Activated CD4-positive, alpha-beta memory T cell treated with anti-CD3 and anti-CD28 coated beads, Interleukin-2, amount 10 ng/mL, durations not matched to agents 7 days and 5 days (primary cell): ENCODE measurements at places on chromosomes 1 and 21.

- H3K36me3 ChIP-seq: no peaks in the 10 kb centered on the region
- DNase-seq: no peak
- no peak overlapping the region for H3K27ac ChIP-seq
- no peak overlapping the region for H3K4me3 ChIP-seq
- no peaks in the 10 kb centered on the region for H3K4me1 ChIP-seq
Observed at GRCh38 chr1:185966471-185966870, 232.3 kb downstream of the HMCN1 start.

- no peak overlapping the region for H3K4me3 ChIP-seq
- H3K27ac ChIP-seq: no peak overlapping the region
- no peak for DNase-seq
- H3K27me3 ChIP-seq: peaks cover 12% of the 10 kb centered on the region
- no peaks in the 10 kb centered on the region for H3K4me1 ChIP-seq
Observed at GRCh38 chr21:37348664-37349063, 17.9 kb upstream of the DYRK1A start.

GRCh38 chr1:62589321-62589720 is 8.0 kb upstream of the ANGPTL3 start:
- no peaks in the 10 kb centered on the region for H3K36me3 ChIP-seq
- no peaks in the 10 kb centered on the region for H3K27me3 ChIP-seq
- no peak for DNase-seq

- H3K27ac ChIP-seq: no peak overlapping the region
- H3K27me3 ChIP-seq: no peaks in the 10 kb centered on the region
- no peaks in the 10 kb centered on the region for H3K36me3 ChIP-seq
- DNase-seq: no peak
- no peaks in the 10 kb centered on the region for H3K4me1 ChIP-seq
Observed at GRCh38 chr1:241140670-241141069, 216.3 kb downstream of the RGS7 start.

GRCh38 chr1:55064861-55065263 is 25.5 kb downstream of the PCSK9 start:
- no peak overlapping the region for H3K27ac ChIP-seq
- H3K4me1 ChIP-seq: peaks cover 2% of the 10 kb centered on the region
- peaks cover 23% of the 10 kb centered on the region for H3K36me3 ChIP-seq
- no peak for DNase-seq
- H3K27me3 ChIP-seq: no peaks in the 10 kb centered on the region

GRCh38 chr1:81221564-81221963 is 579.2 kb upstream of the ADGRL2 start:
- no peaks in the 10 kb centered on the region for H3K27me3 ChIP-seq
- no peaks in the 10 kb centered on the region for H3K36me3 ChIP-seq
- DNase-seq: no peak
- H3K4me3 ChIP-seq: no peak overlapping the region

DNA sequence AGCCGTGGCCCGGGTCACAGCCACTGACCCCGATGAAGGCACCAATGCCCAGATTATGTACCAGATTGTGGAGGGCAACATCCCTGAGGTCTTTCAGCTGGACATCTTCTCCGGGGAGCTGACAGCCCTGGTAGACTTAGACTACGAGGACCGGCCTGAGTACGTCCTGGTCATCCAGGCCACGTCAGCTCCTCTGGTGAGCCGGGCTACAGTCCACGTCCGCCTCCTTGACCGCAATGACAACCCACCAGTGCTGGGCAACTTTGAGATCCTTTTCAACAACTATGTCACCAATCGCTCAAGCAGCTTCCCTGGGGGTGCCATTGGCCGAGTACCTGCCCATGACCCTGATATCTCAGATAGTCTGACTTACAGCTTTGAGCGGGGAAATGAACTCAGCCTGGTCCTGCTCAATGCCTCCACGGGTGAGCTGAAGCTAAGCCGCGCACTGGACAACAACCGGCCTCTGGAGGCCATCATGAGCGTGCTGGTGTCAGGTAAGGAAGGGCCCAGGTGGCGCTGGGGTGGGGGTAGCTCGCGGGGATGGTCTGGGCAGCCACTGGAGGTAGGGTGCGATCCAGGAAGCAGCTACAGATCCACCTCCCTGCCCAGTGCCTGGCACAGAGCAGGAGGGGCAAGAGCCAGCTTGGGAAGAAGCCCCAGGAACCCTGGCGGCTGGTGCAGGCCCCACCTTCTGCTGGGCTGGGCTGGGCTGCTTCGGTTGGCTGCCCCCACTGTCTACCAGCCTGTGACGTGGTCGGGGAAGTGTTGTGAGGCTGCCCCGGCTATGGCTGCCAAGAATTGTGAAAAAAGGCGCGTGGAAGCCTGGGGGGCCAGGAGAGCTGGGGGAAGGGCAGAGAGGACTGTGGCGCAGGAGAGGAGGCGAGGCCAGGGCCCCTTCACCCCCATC is 3.8 kb downstream of the CELSR2 start:
- no peak for DNase-seq
- peaks cover 6% of the 10 kb centered on the region for H3K4me1 ChIP-seq
- no peak overlapping the region for H3K27ac ChIP-seq
- H3K36me3 ChIP-seq: no peaks in the 10 kb centered on the region

DNA sequence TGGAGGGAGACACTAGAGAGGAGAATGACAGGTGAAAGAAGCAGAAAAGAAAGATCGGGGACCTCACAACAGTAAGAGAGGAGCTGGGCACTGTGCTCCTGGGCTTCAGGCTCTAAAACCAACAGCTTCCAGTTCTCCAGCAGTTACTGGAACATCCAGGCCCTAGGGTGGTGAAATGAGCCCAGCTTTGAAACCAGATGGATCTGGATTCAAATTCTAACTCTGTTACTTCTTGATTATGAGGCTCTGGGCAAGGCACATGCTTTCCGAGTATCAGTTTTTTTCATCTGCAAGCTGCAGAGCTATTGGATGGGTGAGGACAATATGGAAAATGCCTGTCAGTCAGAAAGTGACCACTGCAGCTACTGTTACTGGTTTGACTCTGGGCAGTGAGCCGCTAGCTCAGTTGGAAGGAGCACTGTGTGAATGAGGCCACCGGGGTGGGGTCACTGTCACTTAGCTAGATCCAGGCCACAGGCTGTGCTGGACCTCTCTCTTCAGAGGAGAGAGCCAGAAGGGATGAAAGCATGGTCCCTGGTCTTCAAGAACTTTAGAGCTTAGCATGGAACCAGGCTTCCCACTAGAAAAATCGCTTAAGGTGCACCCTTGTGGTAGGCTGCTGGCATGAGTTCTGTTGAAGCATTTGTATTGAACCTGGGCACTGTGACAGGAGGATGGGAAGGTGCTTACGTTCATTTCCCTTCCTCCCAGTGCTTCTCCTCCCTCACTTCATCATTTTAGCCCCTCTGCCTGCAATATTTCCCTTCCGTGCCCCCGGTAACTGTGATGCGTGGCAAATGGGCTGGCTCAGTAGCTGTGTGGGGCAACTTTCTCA is 12.2 kb downstream of the PLEKHO1 start:
- no peak overlapping the region for H3K4me3 ChIP-seq
- H3K27me3 ChIP-seq: peaks cover 2% of the 10 kb centered on the region
- H3K36me3 ChIP-seq: peaks cover 37% of the 10 kb centered on the region
- H3K27ac ChIP-seq: no peak overlapping the region

- H3K27me3 ChIP-seq: peaks cover 4% of the 10 kb centered on the region
- peak overlapping the region; percentile 100 for H3K4me3 ChIP-seq
- peaks cover 8% of the 10 kb centered on the region for H3K36me3 ChIP-seq
- H3K4me1 ChIP-seq: peaks cover 42% of the 10 kb centered on the region
Observed at GRCh38 chr1:206686478-206687249, 2.0 kb downstream of the MAPKAPK2 start.

GRCh38 chr1:223815020-223815853 is 30.5 kb downstream of the TP53BP2 start:
- peaks cover 32% of the 10 kb centered on the region for H3K36me3 ChIP-seq
- H3K4me3 ChIP-seq: no peak overlapping the region
- no peak overlapping the region for H3K27ac ChIP-seq
- H3K4me1 ChIP-seq: peaks cover 15% of the 10 kb centered on the region
- no peaks in the 10 kb centered on the region for H3K27me3 ChIP-seq

GRCh38 chr1:43706598-43707189 is 642 bp upstream of the ST3GAL3 start:
- H3K4me3 ChIP-seq: peak overlapping the region; percentile 91
- peaks cover 39% of the 10 kb centered on the region for H3K36me3 ChIP-seq
- H3K27ac ChIP-seq: peak overlapping the region; percentile 61
- peaks cover 45% of the 10 kb centered on the region for H3K4me1 ChIP-seq
- peak; percentile 26 for DNase-seq
- H3K27me3 ChIP-seq: no peaks in the 10 kb centered on the region

GRCh38 chr1:205064741-205065316 is 19.4 kb downstream of the TMEM81 start:
- no peak for DNase-seq
- H3K4me1 ChIP-seq: no peaks in the 10 kb centered on the region
- no peaks in the 10 kb centered on the region for H3K36me3 ChIP-seq
- H3K27me3 ChIP-seq: no peaks in the 10 kb centered on the region
- no peak overlapping the region for H3K27ac ChIP-seq

- no peaks in the 10 kb centered on the region for H3K4me1 ChIP-seq
- H3K4me3 ChIP-seq: no peak overlapping the region
- no peaks in the 10 kb centered on the region for H3K27me3 ChIP-seq
- no peaks in the 10 kb centered on the region for H3K36me3 ChIP-seq
- no peak overlapping the region for H3K27ac ChIP-seq
- no peak for DNase-seq
Observed at GRCh38 chr1:19533626-19534025, 48.3 kb upstream of the CAPZB start.
